C1 segment of cervical spinal cord (tissue), 14 donors: ENCODE measurements at places on chromosomes 16 and 17.

DNA sequence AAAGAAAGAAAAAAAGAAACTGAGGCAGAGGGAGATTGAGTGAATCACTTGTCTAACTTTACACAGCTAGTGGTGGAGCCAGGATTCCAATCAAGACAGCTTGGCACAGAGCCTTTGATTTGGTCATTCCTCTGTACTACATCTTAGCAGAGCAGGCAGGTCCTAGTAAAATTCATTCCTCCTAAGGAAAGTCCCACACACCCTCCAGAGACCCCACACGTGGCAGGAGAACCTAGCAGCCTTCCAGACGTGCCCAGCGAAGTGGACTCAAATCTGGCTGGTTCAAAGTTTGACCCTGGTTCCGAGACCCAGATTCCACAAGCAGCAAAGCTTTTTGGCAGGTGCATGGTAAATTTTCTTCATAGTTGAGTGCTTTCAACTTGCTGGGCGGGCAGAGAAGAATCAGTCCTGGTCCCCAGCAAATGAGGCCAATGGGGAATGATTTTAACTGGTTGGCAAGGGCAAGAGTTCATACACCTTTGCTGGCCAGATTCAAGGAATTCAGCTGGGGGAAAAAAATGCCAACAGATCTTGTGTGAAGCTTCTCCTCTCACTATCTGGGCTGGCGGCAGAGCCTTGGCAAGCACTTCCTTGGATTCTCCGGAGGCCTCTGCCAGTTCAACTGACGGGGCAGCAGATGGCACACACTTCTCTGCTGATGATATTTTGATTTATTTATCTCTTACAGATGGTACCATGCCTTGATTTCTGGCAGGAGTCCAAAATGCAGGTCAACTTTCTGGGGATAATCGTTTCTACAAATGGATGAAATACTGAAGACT lies 82.4 kb downstream of the GSG1L start:
- no peak for DNase-seq

GRCh38 chr17:19363460-19364035 lies 1.0 kb upstream of the B9D1 start:
- DNase-seq = no peak

DNA sequence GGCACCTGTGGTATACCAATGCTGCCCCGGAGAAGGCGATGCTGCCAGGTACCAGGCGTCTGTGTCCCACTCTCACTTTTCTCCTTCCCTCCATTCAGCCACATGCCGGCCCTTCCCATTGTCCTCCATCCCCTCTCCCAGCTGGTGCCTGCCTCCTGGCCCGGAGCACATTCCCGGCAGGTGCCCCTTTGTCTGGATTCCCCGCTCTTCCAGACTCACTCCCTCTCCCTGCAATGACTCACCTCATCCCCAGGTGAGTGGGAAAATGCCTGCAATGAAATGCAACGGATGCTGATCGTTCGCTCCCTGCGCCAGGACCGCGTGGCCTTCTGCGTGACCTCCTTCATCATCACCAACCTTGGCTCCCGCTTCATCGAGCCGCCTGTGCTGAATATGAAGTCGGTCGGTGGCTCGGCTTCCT lies 10.4 kb upstream of the KDM6B start:
- no peak for DNase-seq

DNA sequence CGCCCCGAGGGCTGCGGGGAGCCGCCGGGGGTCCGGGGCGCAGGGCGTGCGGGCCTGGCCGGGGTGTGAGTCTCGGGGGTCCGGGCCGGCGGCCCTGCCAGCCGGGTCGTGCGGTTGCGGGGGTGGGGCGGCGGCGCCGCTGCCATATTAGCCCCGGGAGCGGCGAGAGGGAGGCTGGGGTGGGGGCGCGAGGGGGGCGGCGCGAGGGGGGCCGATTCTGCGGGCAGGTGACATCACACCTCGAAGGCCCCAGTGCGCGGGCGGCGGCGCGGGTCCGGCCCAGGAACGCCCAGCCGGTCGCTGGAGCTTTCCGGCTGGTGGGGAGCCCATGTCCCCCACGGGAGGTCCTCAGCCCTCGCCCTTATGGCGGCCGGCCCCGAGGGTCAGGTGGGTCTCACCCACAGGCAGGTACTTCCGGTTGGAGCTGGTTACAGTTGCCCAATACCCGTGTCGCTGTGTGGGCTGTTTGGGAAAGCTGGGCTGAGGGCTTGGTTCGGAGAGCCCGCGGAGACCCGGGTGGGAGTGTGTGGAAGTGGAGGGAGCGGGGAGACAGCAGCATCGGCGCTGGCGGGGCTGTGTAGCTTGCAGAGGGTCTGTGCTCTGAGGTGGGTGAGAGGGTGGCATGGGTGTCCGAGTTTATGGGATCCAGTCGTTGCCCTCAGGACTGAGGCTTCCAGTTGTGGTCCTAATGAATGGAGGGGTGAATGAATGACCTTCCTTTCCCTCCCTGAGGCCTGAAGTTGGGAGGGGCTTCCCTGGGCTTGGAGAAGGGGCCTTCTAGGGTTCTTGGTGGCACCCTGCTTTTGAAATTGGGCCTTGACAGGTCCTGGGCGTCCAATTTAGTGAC lies 804 bp downstream of the ATP6V0C start:
- DNase-seq = no peak

DNA sequence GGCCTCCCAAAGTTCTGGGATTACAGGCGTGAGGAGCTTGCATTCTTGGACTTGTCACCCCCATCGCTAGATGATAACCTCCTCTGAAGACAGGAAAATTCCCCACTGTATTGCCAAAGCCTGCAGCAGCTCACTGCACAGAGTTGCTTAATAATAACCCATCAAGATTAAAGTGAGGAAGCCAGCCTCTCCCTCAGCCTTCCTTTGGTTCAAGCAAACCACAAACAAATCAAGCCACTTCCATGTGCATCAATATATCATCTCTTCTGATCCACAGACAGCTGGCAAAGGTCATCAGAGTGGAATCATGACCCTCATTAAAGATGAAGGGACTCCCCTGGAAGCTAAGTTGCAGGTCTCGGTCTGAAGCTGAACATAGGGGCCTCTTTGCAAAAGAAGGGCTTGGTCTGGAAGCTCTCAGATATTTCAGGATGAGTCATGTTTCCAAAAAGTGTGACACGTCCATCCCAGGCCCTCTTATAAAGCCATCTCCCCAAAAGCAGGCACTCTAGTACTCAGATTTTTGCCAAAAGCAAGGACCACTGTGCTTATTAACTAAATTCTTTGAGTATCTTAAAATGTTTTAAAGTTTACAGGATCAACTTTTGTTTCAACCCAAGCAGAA lies 4.8 kb downstream of the EMP2 start:
- DNase-seq = no peak

DNA sequence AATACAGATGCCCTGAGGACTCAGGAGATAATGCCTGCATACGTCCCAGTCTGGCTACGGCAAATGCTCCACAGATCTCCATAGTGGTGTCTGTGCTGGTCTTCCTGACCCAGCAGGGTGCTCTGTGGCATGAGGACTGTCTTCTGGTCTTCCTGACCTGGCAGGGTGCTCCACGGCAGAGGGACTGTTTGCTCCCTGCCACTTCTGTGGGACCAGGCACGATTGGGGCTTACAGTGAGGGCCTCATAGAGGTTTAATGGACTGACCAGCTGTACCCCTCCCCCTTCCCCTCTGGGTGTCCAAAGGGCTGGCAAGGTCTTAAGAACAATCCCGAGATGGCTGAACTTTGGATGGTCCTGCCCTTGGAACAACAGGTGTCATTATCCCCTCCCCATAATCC lies 123.1 kb downstream of the C16orf78 start:
- DNase-seq = no peak

DNA sequence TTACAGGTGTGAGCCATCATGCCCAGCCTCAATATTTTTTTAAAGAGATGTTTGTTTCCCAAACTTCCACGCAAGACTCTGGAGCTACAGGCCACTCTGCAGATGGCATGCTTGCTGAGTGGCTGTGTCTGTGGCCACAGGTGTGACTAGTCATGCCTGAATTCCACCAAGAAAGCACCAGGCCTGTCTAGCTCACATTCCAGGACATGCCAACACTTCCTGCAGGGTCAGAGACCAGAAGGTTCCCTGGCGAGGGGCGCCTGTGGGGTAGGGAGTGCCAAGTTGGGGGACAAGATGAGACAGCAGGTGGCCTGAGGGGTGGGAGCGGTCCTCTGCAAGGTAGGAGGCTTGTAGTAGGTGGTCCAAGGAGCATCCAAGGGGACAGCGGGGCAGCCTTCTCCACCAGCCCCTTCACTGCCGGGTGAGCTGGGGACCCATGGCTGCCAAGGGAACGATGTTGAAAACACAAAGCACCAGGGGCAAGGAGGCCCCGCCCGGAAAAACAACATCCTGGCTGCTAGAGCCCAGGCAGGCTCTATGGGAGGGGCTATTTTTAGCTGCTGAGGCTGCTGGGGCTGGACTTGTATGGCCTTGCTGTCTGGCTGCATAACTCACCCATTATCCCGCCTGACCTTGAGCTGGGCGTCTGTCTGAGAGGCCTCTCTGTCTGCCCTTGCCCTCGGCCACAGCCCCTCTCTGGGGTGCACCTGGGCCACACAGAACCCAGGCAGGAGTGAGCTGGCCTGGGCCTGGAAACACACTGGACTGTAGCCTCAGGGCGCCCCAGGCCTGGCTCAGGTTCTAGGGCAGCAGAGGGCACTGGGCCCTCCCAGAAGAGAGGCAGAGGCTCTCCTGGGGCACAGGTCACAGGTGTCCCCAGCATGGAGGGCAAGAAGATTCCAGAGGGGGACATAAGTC lies 5.7 kb downstream of the TRIM47 start:
- DNase-seq = no peak

GRCh38 chr16:85825326-85825725 lies 25.8 kb downstream of the COX4I1 start:
- no peak for DNase-seq

DNA sequence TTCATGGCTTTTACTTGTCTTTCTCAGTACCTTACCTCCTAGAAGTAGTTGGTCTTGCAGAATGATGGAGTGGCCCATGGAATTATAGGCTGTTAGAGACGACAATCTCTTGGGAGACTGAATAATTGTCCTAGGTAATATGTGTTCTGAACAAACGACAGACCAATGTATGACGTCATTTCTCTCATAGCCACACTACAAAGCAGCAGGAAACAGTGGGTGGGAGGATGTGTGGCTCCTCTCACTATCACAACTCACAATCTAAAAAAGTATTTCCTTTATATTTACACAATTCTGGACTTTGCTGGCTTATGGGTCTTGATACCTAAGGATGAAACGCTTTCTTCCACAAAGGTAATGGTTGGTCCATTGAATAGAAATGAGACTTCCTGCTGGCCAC lies 183.9 kb downstream of the TOX3 start:
- DNase-seq = no peak

GRCh38 chr16:85667261-85667660 lies 21.5 kb downstream of the GINS2 start:
- DNase-seq = no peak

DNA sequence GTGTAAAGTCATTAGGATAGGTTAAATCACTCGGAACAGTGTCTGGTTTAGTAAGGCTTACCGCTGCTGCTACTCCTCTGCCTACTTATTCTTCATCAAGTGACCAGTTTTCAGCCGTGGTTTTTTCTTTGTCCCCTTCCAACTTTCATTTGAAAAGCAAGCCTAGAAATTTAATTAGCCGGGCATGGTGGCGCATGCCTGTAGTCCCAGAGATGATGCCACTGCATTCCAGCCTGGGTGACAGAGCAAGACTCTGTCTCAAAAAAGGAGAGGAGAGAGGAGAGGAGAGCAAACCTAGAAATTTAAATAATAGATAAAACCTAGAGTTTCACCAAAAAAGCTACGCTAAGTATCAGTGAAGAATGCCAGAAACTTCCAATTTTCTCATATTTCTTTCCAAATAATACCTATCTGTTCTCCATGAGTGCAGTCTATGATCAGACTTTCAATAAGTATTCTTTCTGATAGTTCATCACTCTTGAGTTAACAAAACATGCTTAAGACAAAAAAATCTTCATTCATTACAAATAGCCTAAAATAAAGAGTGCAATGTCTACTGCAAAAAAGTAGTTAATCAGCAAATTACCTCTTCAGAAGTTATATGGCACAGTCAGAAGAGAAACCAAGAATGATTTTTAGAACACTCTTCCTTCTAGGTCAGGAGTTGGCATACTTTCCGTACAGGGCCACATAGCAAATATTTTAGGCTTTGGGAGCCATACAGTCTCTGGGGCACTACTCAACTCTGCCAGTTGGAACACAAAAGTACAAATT lies 15.1 kb downstream of the ANKFY1 start:
- DNase-seq = no peak

DNA sequence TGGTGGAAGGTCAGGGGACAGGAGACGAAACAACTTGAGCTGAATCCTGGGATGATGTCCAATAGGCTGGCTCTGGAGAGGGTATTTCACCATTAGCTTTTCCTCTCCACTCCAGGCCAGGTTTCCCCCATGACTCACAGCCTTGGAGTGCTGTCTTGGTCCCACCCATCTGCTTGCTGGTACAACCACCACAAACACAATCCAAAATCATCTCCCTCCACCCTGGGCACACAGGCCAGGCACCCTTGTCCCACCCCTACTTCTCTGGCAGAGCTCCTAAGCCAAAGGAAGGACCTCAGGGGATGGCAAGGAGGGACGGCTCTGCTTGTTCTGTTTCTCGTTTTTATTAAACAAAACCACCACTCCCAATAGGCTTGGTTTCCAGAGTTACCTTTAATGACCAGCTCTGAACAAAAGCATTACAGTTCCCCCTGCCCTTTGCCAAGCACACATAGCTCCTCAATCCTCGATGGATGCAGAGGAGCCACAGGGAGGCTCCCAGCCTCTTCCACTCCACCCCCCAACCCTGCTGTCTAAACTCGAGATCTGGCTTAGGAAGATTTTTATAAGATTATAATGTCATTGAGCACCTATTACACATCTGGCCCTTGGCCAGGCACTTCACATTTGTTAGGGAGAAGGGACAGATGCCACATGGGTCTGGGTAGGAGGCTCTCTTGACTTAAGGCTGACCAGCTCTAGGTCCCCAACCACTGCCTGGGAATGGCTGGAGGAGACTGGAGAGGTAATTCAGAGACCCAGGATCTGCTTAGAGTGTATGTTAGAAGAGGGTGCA lies 13.3 kb downstream of the CAVIN1 start:
- DNase-seq = no peak

GRCh38 chr16:23362460-23363317 lies 60.6 kb downstream of the SCNN1B start:
- DNase-seq = no peak

DNA sequence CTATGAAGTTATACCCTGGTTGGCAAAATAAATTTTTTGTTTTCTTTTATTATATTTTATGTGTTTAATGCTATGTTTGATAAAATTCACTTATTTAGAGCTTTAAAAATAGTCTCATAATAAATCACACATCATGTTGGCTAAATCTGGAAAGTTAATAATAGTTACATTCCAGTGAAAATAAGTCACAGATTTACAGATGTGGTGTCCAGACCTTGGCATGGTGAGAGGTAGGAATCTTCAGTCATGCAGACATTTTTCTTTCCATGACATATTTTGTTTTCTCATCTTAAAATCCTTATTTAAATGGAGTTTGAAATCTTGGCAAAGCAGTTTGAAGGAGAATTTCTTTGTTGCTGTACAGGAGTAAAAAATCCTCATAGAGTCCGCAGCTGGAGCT lies 48.1 kb upstream of the GOSR1 start:
- DNase-seq = no peak

DNA sequence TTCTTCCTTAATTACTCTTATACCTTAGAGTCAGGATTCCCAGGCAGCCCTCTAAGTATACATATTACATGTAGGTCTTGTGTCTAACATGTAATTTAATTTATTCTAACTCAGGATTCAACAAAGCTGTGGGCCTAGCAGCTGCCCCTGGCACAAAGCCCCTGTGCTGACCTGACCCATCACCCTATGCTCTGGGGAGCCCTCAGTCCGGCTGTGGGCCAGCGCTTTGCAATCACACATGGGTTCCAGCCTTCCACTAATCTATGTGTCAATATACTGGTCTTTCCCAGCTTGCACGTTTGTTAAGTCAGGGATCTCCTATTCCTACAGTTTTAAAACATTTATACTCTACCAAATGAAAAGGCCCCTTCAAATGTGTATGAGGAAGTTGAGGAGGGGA lies 62.7 kb upstream of the SREBF1 start:
- DNase-seq = no peak
